Transverse colon (tissue), 4 donors: ENCODE measurements at places on chromosomes 11 and 22. TPM values are rescaled to one million over a fixed set of nuclear protein-coding genes. Genes with fewer than 3 reads are reported as not detected.

The MSANTD4 gene
- total RNA-seq: 2.2 TPM

GRCh38 chr22:42256930-42257329, 13.5 kb downstream of the TCF20 start:
- H3K36me3 ChIP-seq: no peaks in the 10 kb centered on the region
- no peak overlapping the region for H3K4me3 ChIP-seq
- H3K27ac ChIP-seq: no peak overlapping the region
- no peaks in the 10 kb centered on the region for H3K4me1 ChIP-seq

- H3K4me1 ChIP-seq: no peaks in the 10 kb centered on the region
- H3K27me3 ChIP-seq: no peaks in the 10 kb centered on the region
- no peak overlapping the region for H3K4me3 ChIP-seq
Measured at GRCh38 chr11:133266986-133267385, 265.3 kb downstream of the OPCML start.

DNA sequence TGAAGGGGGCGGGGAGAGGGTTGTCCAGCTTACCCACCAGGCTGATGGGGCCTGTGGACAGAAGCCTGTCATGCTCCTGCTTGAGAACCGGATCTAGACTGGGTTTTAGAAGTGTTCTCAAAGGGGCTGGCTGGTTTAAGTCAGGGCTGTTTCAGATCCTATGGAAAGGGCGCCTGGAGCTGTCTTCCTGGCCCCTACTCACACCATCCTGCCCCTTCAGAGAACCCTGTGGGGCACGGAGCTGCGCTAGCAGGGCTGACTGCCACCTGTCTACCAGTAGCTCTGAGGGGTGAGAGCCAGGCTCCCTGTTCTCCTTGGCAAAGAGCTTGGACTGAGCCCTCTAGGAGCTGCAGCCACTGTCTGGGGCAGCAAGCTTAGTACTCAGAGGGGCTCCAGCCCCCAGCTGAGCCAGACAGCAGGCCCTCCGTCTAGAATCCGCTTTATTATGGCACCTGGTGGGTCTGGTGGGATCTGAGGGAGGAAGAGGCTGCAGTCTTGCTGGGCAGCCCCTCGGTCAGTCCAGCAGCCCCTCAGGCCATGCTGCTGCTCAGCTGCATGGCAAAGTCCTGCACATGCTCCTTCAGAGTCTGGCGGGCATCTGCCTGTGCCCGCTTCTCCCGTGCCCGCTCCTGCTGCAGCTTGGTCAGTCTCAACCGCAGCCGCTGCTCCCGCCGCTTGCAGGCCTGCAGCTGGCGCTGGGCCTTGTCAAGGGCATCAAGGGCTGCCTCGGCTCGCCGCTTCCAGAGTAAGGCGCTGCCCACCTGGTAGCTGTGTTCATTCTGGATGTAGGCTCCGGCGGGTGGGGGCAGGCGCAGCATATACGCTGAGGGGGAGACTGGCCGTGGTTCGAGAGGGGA, 2.3 kb downstream of the THAP7 start:
- H3K4me1 ChIP-seq: peaks cover 34% of the 10 kb centered on the region
- DNase-seq: no peak
- no peak overlapping the region for H3K27ac ChIP-seq
- H3K36me3 ChIP-seq: no peaks in the 10 kb centered on the region
- H3K27me3 ChIP-seq: no peaks in the 10 kb centered on the region

The TCN2 gene
- 19.1 TPM for total RNA-seq

DNA sequence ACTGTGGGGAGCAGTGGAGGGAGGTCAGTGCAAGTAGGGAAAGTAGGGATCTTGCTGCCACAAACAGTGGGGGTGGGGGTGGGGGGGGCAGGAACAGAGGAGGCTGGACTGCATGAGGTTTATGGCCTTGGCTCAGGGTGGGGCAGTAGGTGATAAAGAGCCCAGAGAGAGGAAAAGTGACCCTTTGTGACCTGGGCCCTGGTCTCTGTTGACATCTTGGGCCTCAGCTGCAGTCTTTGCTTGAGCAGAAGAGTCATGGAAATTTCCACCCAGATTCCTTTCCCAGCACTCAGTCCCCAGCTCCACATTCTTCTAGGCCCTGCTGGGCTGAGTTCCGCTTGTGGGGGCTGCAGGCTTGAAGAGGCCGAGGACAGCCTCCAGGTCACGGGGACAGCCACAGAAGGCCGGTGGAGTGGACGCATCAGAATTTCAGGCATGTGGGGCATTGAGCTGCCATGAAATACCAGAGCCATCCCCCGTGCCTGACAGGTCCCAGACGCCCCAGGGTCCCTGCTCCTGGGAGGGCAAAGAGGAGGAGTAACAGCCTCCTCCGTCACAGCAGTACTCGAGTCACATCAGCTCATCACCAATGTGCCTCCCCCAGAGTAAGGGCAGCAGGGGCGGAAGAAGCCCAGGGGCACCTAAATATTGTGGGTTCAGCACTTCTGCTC, 9.7 kb upstream of the MALAT1 start:
- no peaks in the 10 kb centered on the region for H3K27me3 ChIP-seq
- H3K36me3 ChIP-seq: no peaks in the 10 kb centered on the region
- H3K27ac ChIP-seq: peak overlapping the region; percentile 100

DNA sequence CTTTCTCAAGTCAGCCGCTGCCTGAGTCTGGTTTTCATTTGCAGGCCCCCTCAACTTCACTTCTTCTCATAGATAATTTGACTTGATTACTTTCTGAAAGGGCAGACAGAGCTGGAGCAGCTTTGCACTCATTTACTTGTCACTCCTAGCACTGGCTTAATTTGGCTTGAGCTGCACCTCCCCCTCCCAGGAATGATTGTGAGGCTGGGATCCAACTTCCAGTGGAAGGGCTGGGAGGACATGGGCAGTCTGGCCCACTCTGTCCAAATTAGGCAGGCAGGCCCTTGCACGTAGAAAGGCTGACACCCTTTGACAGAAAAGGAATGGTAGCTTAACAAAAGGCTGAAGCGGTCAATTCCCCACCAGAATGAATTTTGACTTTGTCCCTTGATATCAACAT, 453.9 kb downstream of the ETS1 start:
- no peaks in the 10 kb centered on the region for H3K36me3 ChIP-seq
- H3K27me3 ChIP-seq: no peaks in the 10 kb centered on the region
- H3K27ac ChIP-seq: no peak overlapping the region

DNA sequence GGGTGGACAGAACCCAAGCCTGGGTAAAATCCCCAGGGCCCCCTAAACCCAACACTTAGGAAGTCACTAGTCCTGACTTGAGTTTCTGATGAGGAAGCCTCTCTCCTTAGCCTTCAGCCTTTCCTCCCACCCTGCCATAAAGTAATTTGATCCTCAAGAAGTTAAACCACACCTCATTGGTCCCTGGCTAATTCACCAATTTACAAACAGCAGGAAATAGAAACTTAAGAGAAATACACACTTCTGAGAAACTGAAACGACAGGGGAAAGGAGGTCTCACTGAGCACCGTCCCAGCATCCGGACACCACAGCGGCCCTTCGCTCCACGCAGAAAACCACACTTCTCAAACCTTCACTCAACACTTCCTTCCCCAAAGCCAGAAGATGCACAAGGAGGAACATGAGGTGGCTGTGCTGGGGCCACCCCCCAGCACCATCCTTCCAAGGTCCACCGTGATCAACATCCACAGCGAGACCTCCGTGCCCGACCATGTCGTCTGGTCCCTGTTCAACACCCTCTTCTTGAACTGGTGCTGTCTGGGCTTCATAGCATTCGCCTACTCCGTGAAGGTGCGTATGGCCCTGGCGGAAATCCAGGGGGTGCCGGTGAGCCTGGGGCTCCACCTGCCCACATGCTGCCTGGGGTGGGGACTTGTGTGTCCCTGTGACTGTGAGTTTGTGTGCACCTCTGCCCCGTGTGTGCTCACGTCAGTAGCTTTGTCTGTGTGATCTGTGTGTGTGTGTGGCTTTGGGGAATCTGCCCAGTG, at the start of gene IFITM1:
Gene IFITM1 (plus strand): TSS at position 254 of the 767 bp plus-strand sequence. CDS start 131 bp downstream, at position 385.
- peaks cover 12% of the 10 kb centered on the region for H3K27me3 ChIP-seq
- peak; percentile 62 for DNase-seq
- peak within 1 kb of the TSS; percentile 89 for H3K27ac ChIP-seq
- no peaks in the 10 kb centered on the region for H3K36me3 ChIP-seq
- H3K4me3 ChIP-seq: peak within 1 kb of the TSS; percentile 49

GRCh38 chr11:94897330-94897768, 76.0 kb downstream of the CWC15 start:
- H3K4me1 ChIP-seq: no peaks in the 10 kb centered on the region
- peak; percentile 47 for DNase-seq
- H3K27ac ChIP-seq: no peak overlapping the region
- no peaks in the 10 kb centered on the region for H3K27me3 ChIP-seq

DNA sequence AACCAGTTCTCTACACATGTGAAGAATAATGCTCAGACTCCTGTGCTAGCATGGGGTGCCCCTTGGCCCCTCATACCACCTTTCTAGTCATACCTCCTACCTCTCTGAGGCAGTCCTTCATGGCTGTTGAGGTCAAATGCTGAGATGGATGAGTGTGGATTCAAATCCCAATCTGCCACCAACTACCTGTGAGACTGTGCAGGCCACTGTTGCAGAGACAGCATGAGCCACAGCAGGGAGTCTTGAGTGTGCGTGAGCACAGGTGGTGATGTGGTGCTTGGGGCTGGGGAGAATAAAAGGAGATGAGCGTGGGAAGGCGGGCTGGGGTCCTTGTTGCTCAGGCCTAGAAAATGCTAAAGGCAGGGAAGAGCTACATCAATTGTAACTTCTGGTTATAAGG, 218.0 kb upstream of the E2F8 start:
- H3K4me3 ChIP-seq: no peak overlapping the region
- H3K36me3 ChIP-seq: no peaks in the 10 kb centered on the region
- no peaks in the 10 kb centered on the region for H3K4me1 ChIP-seq
- no peaks in the 10 kb centered on the region for H3K27me3 ChIP-seq

The MIAT gene
- 1.00 TPM for total RNA-seq

The OR52N4 gene
- not detected for total RNA-seq

The TTC36 gene
- 17.9 TPM for total RNA-seq

The HINFP gene
- 47.3 TPM for total RNA-seq

GRCh38 chr11:100774859-100775258, 87.8 kb downstream of the ARHGAP42 start:
- H3K27me3 ChIP-seq: no peaks in the 10 kb centered on the region
